Stimulated activated CD8-positive, alpha-beta memory T cell treated with anti-CD3 and anti-CD28 coated beads, Interleukin-15, amount 100 ng/mL, for 1 hour (primary cell): ENCODE measurements at places on chromosomes 16 and 17.
A peak's percentile ranks its signal among the peaks of the same experiment; 100 is the strongest.

DNA sequence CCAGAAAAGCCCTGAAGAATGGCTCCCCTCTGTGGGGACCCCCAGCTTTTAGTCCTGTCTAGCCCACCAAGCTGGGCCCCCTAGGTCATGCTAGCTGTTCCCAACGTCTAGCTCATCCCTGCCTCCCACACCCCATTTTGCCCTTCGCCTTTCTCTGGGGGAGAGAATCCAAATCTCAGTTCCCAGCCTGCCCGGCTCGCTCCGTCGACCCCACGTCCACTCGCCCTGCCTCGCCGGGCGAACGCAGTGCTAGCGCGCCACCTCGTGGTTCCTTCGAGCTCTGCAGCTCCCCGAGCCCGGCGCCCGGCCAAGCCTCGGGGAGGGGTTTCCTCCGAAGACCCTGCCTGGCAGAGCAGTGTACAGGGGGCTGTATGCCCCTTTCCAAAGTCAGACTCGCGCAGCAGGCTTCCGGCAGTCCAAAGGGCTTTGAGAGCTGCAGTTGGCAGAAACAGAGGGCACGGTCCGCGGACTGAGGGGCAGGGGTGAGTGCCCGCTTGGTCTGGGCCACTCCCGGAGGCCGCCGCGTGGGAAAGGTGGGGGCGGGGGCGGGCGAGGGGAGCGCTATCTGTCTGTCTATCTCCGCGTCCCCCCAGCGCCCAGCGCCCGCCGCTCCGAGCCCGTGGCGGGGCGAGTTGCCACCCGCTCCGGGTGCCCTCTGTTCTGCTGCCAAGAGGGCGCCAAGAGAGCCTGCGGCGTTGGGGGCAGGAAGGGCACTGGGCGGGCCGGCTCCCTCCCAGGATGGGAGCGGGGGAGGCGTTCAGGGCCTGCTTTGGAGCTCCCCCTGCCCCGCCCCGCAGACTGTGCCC is 1.7 kb upstream of the DLX3 start:
- DNase-seq = peak; percentile 51

DNA sequence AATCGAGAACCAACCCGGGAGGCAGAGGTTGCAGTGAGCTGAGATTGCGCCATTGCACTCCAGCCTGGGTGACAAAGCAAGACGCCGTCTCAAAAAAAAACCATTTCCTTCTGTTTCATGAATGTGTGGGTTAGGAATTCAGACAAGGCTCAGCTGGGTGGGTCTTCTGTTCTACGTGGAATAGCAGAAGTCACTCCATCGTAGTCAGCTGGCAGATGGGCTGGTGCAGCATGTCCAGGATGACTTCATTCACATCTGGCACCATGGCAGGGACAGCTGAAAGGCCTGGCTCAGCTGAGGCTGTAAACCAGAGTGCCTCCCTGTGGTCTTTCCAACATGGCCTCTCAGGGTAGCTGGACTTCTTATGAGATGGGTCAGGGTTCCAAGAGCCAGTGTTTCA is 89.0 kb downstream of the C17orf67 start:
- no peak for DNase-seq

GRCh38 chr16:82440336-82440735 is 186.4 kb upstream of the CDH13 start:
- no peak for DNase-seq

GRCh38 chr17:3557768-3558583 is at the start of gene TRPV3:
TSS of gene TRPV3 (minus strand) at chr17:3557812. CDS start at chr17:3554850, 2,962 bp downstream.
- no peak for DNase-seq

DNA sequence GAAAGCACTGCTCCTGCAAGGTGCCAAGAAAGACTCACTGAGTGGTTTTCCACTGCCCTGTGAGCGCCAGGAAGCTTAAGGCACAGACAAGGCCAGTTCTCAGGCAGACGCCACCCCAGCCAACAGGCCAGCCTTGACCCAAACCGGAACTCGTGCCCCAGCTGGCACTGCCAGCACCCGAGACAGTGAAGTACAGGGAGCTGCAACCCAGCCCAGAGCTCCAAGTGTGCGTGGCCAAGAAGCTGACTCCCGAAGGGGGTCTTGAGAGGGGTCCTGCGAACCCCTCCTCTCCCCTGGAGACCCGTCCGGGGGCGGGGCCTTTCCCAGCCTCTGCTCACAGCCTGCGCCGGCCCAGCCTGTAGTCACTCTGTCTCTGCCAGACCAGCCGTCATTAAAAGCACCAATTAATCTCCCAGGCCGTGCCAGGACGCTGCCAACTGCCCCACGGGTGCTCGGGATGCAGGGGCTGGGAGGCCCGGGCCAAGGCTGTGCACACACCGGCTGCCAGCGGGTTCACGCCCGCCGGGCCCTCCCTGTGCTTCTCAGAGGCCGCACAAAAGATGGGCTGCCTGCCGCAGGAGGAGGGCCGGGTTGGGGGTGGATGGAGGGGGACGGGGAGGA is 4.4 kb upstream of the SOX8 start:
- no peak for DNase-seq

DNA sequence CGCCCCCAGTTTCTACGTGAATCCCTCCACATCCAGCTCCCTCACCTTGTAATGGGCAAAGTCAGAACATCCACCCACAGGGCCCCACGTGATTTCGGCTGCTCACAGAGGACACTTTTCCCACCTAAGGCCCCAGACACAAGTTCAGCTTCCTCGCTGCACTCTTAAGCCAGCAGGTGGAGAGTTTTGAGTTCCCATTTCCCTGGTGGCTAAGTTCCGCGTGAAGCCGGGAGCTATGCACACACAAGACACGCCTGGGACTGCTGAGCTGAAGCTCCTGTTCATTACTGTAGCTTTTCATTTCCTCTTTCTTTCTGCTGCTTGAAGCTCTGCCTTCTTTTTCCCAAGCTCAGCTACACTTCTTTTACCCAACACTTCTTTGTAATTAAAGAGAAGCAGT is 273.8 kb downstream of the NPIPA8 start:
- no peak for DNase-seq

DNA sequence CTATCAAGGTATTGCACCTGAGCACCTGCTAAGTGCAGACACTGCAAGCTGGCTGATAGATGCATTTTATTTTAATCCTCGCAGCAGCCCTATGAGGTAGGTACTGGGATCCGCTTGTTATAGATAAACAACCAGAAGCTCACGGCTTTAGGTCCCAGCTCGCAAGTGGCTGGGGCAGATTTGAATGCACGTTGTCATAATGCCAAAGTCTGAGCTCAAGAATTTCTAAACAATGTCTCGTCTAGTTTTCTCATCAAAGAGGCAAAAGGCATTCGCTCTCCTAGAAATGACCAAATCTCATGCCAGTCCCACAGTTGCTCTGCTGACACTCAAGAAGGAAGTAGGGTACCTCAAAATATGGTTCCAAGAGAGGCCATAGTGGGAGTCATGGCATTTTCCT is 20.5 kb downstream of the SOX9 start:
- DNase-seq = no peak

DNA sequence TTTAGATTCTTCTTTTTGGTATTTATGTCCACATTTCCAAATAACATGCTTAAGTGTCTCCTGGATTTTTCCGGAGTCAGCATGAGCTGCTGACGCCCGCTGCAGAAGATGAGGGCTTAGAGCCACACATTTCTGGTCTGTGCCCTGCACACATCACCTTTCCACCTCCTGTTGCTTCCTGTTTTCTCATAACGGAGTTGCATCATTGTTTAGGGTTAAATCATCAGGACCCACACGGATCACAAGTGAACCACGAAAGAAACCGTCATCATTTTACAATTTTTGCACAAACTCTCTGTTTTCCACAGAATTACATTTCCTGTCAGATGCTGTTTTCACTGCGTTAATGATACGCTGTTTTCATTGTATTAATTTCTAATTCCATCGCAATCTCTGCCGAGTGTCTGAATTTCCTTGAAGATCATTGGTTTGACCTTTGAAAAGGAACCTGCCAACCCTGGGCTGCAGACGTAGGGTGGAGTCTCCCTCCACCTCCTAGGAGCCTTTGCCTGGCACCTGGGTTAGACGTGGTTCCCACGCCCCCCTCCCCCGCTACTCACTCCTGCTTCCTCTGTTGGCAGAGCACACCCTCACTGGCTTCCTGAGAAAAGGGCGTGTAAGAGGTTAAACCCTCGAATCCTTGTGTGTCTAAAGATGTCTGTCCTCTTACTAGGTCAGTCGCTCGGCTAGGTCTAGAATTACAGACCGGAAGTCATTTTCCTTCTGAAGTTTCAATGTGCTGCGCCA is 68.2 kb downstream of the RNF213 start:
- no peak for DNase-seq

DNA sequence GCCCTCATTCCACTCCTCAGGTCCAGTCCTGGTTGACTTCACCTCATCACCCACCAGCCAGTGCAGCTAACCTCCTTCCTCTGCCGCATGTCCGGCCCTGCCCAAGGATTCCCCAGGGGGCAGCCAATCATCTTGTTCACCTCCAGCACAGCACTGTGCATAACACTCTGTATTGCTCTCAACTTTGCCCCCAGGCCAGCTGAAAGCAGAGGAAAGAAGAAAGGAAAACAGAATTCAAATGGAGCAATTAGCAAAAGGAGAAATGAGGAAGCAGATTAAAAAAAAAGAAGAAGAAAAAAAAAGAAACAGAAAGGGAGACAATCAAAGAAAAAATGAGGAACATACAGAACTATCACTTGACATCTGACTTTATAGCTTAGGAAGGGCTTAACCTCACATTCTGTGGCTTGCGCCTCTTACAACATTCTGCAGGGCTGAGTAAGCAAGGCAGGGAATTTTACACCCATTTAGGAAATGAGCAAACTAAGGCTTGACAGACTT is 26.1 kb downstream of the GAS7 start:
- no peak for DNase-seq

- no peak for DNase-seq
Observed at GRCh38 chr16:79592186-79592585, 8.4 kb downstream of the MAF start.

- peak; percentile 25 for DNase-seq
Observed at GRCh38 chr17:7988750-7989178, 13.7 kb upstream of the GUCY2D start.

DNA sequence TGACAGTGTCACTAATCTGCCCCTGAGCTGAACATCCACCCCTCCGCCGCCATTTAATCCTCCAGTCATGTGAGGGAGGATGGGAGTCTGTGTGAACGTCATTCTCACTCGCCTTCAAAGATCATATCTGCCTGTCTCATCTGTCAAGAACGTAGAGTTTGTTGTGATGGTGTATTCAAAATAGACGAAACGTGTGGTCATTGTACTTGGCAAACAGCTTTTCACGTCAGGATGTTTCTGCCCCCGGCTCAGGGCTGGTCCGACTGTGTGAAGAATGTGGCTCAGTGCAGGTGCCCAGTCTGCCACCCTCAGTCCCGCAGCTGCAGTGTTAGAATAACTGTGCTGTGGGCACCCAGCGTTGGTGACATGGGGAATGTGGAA is 148.0 kb downstream of the KCNJ12 start:
- no peak for DNase-seq

DNA sequence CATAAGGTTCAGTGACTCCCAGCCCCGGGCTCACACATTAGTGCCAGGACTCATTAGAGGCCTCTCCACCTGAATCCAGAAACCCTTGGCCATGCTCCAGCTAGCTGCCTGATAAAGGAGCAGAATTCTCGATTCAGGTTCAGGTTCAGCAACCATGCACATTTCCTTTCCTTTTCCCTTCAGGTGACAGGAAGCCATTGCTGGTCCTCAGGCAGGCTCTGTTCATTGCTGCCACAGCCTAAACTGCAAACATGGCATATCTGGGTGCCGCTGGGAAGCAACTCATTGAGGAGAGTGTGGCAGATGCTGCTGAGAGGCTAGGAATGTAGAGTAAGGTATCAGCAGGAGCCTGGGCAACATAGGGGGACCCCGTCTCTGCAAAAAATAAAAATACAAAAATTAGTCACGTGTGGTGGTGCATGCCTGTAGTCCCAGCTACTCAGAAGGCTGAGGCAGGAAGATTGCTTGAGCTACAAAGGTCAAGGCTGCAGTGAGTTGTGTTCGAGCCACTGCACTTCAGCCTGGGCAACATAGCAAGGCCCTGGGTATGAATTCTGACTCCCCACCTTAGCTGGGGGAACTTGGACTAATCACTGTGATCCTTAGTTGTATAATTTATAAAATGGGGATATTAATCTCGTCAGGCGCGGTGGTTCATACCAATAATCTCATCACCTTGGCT is 28.7 kb downstream of the ARL4D start:
- no peak for DNase-seq
